ENCODE measurements at places on chromosomes 6 and 20. TPM values are rescaled to one million over a fixed set of nuclear protein-coding genes. Genes with fewer than 3 reads are reported as not detected.

- peaks cover 3% of the 10 kb centered on the region for H3K27me3 ChIP-seq
- no peaks in the 10 kb centered on the region for H3K36me3 ChIP-seq
- H3K4me3 ChIP-seq: no peak overlapping the region
- H3K27ac ChIP-seq: no peak overlapping the region
These were observed 133.4 kb upstream of the MYLIP start for GRCh38 chr6:15995493-15995892.

- H3K4me1 ChIP-seq: peaks cover 52% of the 10 kb centered on the region
- H3K36me3 ChIP-seq: no peaks in the 10 kb centered on the region
- H3K27me3 ChIP-seq: no peaks in the 10 kb centered on the region
- peak overlapping the region; percentile 2 for H3K4me3 ChIP-seq
These were observed 49.1 kb upstream of the TPD52L1 start for GRCh38 chr6:125104425-125104824.

DNA sequence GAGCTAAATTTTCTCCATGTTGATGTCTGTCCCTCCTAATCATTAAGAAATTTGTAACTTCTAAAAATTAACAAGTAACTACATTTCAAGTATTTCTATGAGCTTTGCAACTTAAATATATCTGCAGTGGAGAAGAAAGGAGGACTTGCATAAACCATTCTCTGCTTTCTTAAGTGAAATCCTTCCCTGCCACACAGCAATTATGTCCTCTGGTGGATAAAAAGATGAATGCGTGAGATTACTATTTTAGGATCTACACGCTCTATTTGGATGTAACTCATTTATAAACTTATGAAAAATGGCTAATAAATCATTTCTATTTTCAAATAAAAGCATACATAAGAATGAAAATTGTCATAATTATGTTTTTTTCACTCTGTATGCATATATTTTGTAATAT, 338.0 kb upstream of the PTCHD4 start:
- no peaks in the 10 kb centered on the region for H3K27me3 ChIP-seq
- H3K27ac ChIP-seq: no peak overlapping the region
- no peak for DNase-seq
- H3K4me1 ChIP-seq: no peaks in the 10 kb centered on the region
- no peaks in the 10 kb centered on the region for H3K36me3 ChIP-seq

GRCh38 chr20:3932681-3933080, 43.5 kb downstream of the PANK2 start:
- peaks cover 6% of the 10 kb centered on the region for H3K4me1 ChIP-seq
- no peaks in the 10 kb centered on the region for H3K36me3 ChIP-seq
- no peak overlapping the region for H3K4me3 ChIP-seq
- no peak overlapping the region for H3K27ac ChIP-seq

DNA sequence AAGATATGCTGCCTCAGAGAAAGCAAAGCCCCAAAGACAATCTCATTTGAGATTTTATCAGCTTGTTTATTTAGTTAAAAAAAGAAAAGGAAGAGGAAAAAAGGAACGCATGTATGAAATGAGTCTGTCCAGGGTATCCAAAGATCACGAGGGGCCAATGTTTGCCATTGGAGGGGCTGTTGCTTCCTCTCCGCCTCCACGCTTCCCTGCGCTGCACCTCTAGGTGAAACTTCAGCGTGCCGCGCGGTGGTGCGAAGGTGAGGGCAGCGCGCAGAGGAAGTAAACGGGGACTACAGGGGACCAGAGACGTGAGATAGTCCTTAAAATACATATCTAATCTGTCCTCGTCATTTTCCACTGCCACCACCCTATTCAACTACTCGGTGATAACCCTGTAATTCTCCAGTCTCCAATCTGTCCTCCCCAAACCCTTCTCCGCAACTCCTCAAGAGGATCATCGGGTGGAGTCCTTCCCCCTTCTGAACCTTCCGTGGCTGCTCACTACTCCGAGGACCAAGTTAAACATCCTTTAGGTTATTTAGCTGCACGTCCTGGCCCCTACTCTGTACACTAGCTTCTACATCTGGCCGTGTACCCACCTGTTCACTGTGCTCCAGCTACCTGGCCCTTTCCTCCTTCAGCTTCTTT, 1.1 kb upstream of the DCBLD1 start:
- H3K4me1 ChIP-seq: peaks cover 22% of the 10 kb centered on the region
- no peak for DNase-seq
- no peak overlapping the region for H3K4me3 ChIP-seq
- no peaks in the 10 kb centered on the region for H3K27me3 ChIP-seq

DNA sequence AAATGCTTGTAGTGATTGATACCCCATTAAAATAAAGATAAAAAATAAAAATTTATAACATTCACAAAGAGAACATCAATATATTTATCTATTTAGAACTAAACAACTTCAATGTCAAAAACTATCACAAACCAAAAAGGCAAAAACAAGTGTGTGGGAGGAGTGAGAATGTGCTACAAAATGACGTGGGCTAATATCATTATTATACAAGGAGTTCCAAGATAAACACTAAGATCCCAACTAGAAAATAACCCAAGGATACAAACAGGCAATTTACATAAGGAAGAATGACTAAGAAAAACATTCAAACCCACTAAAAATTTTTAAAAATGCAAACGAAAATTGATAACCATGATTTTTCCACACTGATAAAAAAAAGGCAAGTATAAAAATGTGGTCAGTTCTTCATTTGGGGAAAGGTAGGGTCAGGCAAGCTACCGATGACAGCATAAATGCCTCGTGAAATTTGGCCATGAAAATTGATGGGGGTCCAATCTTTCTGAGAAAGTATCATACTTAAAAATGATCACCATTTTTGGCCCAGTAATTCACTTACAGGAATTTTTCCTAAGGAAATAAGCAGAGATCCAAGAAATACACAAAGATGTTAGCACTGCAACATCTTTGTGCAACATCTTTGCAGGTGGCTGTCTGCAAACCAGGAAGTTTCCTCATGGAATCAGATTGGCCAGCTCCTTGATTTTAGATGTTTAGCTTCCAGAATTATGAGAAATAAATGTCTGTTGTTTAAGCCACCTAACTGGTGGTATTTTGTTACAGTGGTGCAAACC, 140.2 kb downstream of the TMEM200A start:
- no peak for DNase-seq
- H3K4me3 ChIP-seq: no peak overlapping the region
- no peak overlapping the region for H3K27ac ChIP-seq
- H3K27me3 ChIP-seq: no peaks in the 10 kb centered on the region

DNA sequence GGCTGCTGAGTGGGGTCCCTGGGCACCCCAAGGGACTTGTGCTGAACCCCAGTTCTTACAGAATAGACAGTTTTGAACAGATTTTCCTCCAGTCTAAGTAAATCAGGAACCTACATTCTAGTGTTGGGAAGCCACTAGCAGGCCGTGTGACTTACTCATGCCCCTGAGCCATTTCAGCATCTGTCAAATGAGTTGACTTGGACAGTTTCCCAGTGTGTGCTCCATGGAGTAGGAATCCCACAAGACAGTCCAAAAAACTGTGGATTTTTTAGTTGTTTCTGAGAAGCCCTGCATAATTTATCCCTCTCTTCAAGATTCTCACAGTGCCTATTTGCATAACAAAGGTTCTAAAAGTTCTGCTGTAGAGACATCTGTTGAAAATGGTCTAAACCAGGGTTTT, 2.1 kb downstream of the GABRR2 start:
- no peak for DNase-seq
- H3K27me3 ChIP-seq: peaks cover 21% of the 10 kb centered on the region
- no peak overlapping the region for H3K4me3 ChIP-seq

GRCh38 chr20:52905241-52905994, 66.7 kb upstream of the TSHZ2 start:
- no peaks in the 10 kb centered on the region for H3K4me1 ChIP-seq

DNA sequence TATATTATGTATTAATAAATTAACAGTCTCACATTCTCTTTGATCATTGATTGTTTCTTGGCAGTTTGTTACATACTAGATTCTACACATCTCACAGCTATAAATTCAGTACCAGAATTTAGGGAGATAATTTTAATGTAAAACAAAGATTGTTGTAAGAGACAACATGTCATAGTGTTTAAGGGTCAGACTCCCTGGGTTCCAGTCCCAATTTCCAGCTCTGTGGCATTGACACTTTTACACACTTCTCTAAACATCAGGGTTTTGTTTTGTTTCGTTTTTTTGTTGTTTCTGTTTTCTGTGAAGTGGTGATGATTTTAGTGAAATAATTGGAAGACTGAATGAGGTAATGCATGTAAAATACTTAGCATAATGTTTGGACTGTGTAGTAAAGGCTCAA, 19.9 kb downstream of the ADGRB3 start:
- DNase-seq: no peak
- no peaks in the 10 kb centered on the region for H3K27me3 ChIP-seq
- H3K4me3 ChIP-seq: no peak overlapping the region
- no peak overlapping the region for H3K27ac ChIP-seq
- H3K4me1 ChIP-seq: no peaks in the 10 kb centered on the region
- H3K36me3 ChIP-seq: no peaks in the 10 kb centered on the region

DNA sequence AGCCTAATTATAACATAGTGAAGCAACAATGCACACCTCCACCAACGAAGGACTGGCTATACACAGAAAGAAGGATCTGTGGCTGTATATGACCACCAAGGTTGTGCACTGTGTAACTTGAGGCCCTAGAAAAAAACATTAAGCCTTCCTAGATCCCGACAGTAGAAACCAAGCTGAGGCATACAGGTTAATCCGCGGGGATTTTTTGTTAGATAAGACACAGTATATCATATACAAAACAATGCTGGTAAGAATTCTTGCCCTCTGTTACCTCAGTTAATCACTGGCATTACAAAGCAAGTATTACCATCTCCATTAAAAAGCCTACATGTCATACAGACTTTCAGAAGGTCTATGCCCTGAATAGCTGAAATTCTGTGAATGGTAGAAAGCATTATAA, 228.8 kb downstream of the TBC1D32 start:
- no peaks in the 10 kb centered on the region for H3K4me1 ChIP-seq
- no peak overlapping the region for H3K27ac ChIP-seq
- no peak for DNase-seq
- H3K27me3 ChIP-seq: no peaks in the 10 kb centered on the region
- H3K36me3 ChIP-seq: no peaks in the 10 kb centered on the region
- H3K4me3 ChIP-seq: no peak overlapping the region

DNA sequence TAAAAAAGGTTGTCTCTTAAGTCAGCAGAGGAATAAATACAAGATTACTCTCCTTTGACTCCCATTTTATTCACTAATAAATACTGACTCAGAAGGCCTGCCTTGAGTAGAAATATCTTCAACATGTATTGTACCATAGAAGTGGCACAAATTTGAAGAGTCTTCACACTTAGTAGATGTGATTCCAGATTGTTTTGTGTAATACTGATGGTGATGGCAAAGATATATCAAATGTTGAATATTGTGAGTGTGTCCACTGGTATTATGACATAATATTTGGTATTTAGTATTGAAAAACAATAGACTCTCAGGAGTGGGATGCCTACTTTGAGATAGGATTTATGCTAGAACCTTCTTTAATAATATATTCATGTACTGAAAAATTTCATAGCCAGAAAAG, 7.0 kb downstream of the ADGRB3 start:
- H3K36me3 ChIP-seq: no peaks in the 10 kb centered on the region
- H3K4me3 ChIP-seq: no peak overlapping the region
- no peaks in the 10 kb centered on the region for H3K27me3 ChIP-seq
- no peaks in the 10 kb centered on the region for H3K4me1 ChIP-seq
- DNase-seq: no peak

DNA sequence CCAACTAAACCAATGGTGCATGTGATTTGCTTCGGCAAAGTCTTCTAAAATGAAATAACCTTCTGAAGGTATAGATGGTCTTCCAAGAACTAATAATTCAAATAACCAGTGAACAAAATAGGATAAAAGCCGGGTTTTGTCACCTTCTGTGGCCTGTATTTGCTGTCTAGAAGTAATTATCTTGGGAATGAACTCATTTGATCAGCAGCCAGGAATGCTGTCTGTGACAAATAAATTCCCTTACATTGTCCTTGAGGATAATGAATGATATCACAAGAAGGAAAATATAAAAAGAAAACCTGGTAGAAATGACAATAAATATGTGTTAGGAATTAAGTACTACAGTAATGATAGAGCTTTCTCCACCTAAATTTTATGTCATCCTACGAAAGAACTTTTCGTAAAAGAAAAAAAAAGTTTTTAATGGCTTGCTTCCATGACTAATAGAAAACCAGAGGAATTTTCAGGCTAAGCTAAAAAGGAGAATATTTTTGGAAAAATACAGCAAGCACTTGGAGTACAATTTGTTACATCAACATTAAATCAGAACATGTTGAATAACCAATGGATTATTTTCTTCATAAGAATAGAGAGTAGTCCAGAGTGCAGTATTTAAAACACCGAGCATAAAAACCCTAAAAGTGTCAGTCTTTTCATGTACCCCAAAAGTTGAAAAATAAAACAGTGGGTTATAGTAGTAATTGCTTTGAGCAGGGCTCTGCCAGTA, 247.7 kb downstream of the TBC1D7 start:
- no peak overlapping the region for H3K4me3 ChIP-seq
- no peak overlapping the region for H3K27ac ChIP-seq
- DNase-seq: no peak
- no peaks in the 10 kb centered on the region for H3K4me1 ChIP-seq
- H3K36me3 ChIP-seq: no peaks in the 10 kb centered on the region

GRCh38 chr6:152463164-152463563, 174.0 kb downstream of the SYNE1 start:
- H3K36me3 ChIP-seq: no peaks in the 10 kb centered on the region
- no peak overlapping the region for H3K4me3 ChIP-seq
- H3K27me3 ChIP-seq: no peaks in the 10 kb centered on the region
- no peak overlapping the region for H3K27ac ChIP-seq
- no peaks in the 10 kb centered on the region for H3K4me1 ChIP-seq

- H3K4me3 ChIP-seq: no peak overlapping the region
- H3K4me1 ChIP-seq: no peaks in the 10 kb centered on the region
- H3K36me3 ChIP-seq: no peaks in the 10 kb centered on the region
- no peak for DNase-seq
- H3K27ac ChIP-seq: no peak overlapping the region
These were observed 204.1 kb downstream of the SIM1 start for GRCh38 chr6:100260584-100260983.

DNA sequence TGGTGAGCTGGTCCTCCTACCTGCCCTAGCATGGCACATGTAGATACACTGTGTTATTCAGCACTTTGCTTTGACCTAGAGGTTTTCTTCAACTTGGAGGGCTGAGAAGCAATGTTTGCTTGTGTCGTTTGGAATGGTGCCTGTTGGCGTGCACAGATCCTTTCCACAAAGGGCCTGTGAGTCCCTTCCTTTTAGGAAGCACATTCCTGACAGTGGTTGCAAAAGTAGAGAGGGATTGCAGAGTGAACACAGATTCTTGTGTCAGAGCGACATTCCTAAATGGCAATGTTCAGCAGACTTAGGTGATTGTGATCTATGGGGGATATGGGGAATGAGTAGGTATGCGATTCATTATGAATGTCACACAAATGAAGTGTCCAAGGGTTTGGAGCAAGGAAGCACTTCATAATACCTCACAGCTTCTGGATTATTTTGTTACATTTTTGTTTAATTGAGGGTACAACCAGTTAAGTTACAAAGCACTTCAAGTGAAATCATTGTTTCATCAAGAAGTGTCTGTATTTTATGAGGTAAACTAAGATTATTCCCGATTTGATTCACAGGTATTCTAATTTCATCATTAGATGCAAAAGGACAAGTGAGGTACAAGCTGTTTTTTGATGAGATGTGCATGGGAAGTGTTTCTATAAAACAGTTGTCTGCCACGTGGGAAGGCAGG, 713 bp upstream of the RNF144B start:
- no peak for DNase-seq
- H3K4me3 ChIP-seq: peak overlapping the region; percentile 74
- peaks cover 33% of the 10 kb centered on the region for H3K4me1 ChIP-seq
- no peaks in the 10 kb centered on the region for H3K36me3 ChIP-seq

Gene OPN5
- 0.04 TPM for polyA plus RNA-seq

Gene ENPP5
- 0.07 TPM for polyA plus RNA-seq

Gene CCN2
- polyA plus RNA-seq: 41.4 TPM

Gene BNIP5
- not detected for polyA plus RNA-seq

Gene GPX5
- polyA plus RNA-seq: not detected

Data from keratinocyte (primary cell).